Fibroblast of the aortic adventitia (primary cell): ENCODE measurements at places on chromosomes 2 and 18.

DNA sequence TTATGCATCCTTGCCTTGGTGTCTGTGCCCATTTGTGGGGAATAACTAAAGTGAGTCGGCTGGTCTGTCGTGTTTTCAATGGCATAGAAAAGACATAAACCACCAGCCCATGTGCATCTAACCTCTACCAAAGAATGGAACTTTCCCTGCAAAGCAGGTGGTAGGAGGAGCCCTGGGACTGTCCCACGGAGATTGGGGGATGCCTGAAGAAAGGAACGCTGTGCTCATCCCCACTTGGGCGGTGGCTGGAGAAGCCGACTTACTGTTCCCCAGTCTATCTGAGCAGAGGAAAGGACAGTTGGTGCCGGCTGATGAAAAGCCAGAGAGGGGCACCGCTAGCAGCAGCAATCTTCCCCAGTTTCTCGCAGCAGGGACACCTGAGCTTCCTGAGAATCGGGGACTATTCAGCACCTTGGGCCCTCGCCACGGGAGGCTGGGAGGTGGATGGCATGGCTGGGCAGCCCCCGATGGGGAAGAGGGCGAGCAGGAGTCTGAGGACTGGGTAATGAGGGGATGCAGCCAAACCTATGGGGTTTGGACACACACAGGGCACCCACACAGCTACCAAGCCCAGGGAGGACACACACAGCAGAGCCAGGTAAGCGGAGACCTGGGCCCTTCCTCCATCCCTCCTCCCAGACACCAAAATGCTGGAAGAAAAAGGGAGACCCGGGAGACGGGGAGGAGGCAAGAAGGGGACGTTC is 53.7 kb upstream of the AGAP1 start:
- DNase-seq, result no peak

DNA sequence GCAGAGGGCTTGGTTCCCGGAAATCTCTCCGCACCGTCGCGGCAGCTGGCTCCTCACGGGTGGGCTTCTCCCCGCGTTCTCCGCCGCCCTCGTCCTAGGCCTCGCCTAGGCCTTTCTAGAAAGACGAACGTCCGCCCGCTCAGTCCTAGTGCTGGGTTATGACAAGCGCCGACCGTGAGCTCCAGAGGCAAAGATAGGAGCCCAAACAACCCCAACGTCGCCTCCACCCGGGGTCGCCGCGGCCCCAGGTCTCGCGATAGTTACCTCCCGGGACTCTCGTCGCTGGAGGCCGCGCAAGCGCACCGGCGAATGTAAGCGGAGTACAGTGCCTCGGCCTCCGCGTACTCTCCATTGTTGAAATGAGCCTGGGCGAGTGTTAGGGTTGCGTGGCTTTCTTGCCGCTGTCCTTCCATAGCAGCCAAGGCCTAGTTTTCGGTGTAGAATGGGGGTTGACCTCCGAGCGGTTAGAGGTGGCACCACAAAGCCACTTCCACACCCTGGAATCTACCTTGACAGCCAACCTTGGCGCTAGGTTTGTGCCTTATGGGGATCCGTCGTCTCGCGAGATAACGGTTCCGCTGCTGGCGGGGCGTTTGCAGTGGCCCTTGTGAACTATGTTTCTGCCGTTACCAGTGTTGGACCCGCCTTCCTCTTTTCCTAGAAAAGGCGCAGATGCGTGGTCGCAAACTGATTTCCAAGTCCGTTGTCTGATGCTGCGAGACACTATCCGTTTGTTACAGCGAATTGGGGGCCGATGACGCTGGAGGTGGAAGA is at the start of gene TTC32:
TSS of gene TTC32 (minus strand) at position 542 of the 774 bp plus-strand sequence. CDS start at position 413, 129 bp downstream.
- DNase-seq, result peak; percentile 97

- no peak for DNase-seq
Measured at GRCh38 chr2:19228715-19229114, 129.7 kb downstream of the OSR1 start.

DNA sequence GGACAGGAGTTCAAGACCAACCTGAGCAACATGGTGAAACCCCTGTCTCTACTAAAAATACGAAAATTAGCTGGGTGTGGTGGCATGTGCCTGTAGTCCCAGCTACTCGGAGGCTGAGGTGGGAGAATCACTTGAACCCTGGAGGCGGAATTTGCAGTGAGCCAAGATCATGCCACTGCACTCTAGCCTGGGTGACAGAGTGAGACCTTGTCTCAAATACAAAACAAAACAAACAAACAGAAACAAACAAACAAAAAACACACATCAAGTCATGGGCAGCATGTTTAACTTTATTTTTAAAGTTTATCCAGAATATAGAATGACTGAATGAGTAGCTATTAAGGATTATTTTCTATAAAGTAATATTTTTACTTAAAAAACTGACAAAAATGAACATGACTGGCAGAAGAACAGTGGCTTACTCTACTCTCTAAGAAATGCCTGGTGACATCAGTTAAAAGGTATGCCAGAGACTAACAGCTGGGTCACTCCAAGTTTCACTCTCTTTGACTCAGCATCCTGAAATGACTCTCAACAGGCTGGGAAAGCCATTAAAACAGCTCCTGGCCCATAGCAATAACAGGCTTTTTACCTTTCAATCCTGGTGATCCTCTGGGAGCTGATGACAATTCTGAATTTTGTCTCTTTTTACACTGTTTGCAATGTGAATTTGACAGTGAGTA is 281.6 kb upstream of the STON1 start:
- DNase-seq, result peak; percentile 89

DNA sequence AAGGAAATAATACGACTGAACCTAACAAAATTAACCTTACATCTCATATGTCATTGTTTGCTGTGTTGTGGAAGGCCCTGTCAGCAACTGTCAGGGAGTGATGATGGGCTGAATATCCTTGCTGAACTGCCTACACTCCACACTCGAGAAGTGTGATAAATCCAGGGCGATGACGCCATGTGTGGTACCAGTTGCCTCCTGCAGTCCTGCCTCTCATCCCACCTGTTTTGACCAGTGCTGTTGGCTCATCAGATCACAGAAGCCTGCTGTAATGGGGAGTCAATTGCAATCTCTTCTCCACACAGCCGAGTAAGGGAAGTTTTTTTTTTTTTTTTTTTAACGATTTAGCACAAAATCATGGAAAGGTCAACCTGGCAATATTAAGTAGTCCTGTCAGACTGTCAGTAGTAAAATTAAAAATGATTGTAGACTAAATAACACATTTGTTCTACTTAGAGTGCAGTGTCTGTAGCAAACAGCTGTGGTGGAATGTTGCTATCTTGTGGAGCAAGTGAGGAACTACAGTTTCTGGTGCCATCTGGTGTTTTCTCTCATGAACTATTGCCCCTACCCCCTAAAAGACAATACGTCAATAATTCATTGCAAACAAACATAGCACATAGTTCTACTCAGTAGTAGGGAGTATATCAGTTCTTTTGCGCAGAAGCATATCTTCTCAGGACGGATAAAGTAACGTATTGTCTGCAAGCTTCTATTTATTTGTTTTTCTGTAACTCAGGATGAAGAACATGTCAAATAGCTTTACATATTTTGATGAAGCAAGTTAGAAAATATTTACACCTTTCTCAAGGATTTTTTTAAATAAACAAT is 347.6 kb downstream of the CTNNA2 start:
- peak; percentile 1 for DNase-seq

- DNase-seq, result peak; percentile 0
Measured at GRCh38 chr2:41137031-41137430, 685.1 kb upstream of the SLC8A1 start.

DNA sequence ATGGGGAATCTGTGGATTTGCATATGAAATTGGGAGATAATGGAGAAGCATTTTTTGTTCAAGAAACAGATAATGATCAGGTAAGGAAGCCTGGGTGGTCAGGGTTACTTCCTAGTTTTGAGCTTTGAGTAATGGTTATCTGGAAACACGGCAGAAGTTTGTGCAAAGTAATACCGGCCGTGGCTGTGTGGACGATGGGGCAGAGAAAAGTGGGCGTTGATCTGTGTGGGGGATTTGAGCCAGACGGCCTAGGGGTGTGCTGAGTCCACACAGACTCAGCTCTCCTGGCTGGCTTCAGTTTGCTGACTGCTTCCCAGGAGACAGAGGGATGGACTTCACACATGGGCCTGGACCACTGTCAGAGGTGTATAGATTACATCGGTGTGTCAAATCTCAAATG is 21.3 kb downstream of the LPIN1 start:
- no peak for DNase-seq

GRCh38 chr2:39156107-39156506 is 35.3 kb upstream of the SOS1 start:
- peak; percentile 90 for DNase-seq

DNA sequence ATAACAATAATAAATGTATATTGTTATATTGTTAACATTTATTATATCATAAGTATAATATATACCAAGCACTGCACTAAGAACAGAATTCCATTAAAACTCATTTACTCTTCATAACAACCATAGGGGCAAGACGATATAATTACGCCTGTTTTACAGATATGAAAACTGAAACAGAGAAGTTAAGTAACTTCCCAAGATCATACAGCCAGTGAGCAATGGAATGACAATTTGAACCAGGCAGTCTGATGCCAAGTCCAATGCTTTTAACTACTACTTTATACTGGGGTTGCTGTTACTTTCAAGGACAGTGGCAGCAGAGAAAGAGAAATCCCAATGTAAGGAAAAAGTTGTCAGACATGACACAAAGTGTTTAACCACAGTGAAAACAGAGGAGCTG is 338.8 kb upstream of the ID2 start:
- DNase-seq, result no peak

- DNase-seq, result no peak
Measured at GRCh38 chr2:240620859-240621258, 4.4 kb upstream of the GPR35 start.

DNA sequence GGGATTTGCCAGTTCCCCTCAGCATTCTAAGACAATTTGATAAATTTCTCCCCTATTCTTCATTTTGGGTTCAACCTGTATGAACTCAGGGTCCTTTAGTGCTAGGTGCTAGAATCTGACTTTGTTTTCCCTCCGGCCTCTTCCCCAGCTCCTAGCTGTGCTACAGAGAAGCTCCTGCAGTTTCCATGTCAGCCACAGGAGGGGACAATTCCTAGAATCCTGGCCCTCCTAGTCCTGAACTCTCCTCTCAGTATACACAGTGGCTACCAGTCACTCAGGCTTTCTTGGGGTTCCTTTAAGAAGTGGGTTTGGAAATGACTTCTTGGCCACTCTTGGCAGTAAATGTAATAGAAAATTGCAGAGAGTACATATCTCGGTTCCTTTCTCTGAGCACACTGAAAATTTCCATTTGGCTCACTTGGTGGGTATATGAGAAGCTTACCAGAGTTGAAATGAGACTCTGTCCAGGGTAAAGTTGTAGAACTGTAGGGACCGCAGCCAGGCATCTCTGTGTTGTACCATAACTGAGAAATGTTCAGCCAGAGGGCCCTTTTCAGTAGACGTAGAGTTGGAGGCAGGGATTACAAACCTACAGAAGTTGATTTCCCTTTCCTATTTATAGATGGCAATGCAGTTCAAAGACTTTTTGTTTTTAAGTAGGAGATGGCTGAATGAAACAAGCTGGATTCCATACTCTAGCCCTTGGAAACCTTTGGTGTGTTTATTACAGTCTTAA is 5.0 kb upstream of the CHST10 start:
- peak; percentile 34 for DNase-seq

DNA sequence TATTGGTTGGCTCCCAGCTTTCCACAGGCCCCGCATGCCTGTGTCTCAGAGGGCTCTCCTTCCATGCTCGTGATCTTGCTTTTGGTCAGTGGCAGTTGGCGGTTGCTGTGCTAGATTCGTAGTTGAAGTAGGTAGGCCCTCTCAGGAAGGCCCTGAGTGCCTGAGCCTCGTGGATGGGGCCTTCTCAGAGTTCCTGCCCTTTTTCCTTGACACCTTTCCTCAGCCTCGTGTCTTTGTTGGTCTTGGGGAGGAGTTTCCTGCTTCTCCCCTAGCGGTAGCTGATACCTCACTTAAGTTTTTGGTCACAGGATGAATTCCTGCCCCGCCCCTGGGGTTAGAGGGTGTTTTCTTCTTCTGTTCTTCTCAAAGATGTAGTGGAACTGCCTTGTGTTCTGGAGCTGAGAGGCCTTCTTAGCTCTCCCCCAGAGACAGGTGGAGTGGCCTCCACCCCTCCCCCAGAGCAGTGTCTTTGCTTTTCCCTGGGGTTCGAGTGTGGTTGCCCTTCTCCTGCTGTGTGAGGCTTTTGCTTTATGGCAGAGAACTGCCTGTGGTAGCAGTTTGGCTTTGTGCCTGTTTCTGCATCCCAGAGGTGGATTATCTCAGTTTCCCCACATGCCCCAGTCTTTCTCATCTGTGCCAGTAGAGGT is 94.8 kb downstream of the ZNF407 start:
- no peak for DNase-seq

GRCh38 chr2:200585730-200586643 is at the start of gene AOX1:
AOX1 (plus strand) TSS chr2:200586014; CDS start chr2:200586109, 95 bp downstream.
- DNase-seq, result peak; percentile 61

- no peak for DNase-seq
Measured at GRCh38 chr2:45011121-45011520, 1.9 kb upstream of the SIX2 start.

DNA sequence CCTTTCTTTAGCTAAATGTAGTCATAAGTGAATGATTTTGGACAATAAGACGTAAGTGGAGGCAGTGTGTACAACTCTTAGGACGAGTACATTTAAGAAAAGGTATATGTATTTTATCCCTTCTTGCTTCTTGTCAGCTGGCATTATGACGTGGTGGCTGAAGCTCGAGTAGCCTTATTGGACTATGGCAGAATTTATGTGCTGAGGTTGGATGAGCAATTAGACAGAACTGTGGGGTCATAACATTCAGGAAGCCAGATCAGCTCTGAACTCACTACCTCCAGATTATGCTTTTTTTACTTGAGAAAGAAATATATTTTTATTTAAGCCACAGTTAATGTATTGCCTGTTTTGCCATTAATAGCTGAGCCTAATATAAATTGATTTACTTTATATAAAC is 661.5 kb downstream of the ERBB4 start:
- DNase-seq, result no peak
